Activated CD4-positive, alpha-beta T cell treated with anti-CD3 and anti-CD28 coated beads, Interleukin-2, Interleukin-4, amounts not matched to agents 100 ng/mL and 50 ng/mL, durations not matched to agents 16 hours and 8 hours (primary cell): ENCODE measurements at places on chromosomes 2 and 18.

DNA sequence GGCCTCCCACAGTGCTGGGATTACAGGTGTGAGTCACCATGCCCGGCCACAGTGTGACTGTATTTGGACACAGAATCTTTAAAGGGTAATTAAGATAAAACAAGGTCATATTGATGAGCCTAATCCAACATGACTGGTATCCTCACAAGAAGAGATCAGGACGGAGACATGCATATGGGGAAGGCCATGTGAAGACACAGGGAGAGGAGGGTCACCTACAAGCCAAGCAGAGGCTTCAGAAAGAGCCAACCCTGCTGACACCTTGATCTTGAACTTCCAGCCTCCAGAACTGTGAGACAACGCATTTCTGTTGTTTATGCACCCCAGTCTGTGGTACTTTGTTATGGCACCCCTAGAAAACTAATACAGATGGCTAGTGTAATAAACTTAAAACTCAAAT, 72.4 kb downstream of the REV1 start:
- DNase-seq = no peak

DNA sequence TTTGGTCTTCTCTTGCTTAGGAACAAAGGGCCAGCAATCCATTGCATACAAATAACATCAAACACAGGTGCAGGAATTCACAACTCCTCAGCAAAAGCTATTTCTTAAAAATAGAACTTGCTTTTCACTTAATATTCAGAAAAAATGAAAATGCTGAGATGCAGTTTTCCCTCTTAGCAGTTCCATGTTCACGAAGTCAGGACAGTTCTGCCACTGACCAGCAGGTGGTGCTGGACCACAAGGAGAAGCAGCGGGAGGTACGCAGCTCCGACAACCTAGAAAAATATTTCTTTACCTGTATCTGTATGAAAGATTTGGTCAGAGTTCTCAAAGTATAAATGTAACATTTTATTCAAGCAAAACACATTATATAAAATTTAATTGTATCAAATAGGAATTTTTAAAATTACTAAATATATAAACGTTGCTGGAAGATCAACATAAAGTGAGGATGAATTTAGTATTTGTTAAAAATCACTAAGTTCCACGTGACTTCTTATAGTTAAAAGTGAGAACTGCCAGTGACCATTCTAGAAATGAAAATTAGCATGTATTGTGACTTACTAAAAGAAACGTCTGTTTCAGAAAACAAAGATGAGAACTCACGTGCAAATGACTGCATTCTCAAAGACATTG, 48.8 kb downstream of the ADNP2 start:
- DNase-seq = peak; percentile 70

DNA sequence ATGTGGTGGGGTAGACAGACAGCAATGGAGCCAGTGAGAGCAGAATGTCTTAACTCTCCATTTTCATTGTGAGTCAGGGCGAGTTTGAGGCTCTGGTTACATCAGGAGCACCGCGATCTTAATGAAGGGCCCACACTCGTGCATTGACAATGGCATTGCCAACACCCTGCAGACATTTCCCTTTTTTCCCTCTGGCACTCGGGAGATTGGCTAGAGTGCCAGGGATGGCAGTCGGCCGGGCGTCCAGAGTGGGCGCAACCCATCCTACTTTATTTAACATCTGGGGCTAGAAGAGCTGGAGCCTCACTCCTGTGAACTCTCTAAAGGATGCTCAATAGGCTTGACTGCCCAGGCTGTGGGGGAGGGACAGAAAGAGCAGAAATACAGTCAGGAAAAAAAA, 9.7 kb downstream of the PROKR1 start:
- peak; percentile 18 for DNase-seq

DNA sequence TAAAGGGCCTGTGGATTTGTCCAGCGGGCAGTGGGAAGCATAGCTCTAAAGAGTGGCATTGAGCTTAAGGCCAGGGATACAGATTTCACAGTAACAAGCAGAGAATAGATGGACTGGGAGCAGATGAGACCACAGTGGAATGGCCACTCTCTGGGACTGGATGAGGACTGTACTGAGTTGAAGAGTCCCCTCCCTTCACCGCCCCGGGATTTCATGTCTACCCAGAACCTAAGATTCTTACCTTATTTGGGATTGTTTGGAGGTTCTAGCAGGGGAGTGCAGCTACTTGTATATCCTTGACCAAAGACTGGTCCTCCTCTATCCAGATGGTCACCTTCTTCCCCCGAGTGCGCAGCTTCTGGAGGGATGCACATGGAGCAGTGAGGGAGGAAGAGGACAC, 28.0 kb upstream of the EFEMP1 start:
- DNase-seq = no peak

DNA sequence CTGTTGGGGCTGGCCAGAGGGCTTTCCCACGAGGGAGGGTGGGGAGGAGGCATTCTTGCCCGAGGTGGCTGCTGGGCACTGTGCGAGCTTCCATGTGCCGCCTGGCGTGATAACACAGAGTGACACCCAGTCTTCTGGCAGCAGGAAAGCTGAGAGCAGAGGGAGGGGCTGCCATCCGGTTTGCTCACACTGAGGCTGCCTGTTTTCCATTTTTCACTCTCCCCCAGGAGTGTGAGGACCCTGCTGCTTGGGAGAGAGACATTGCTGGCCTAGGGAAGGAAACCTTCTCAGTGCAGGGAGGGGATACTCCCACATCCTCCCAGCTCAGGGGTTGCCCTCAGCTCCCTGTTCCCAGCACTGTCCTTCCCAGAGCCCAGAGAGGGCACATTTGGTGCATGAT, 73.1 kb downstream of the INHBB start:
- DNase-seq = no peak
